AG10803 (cell line): ENCODE measurements at places on chromosomes 1 and 21.
A peak's percentile ranks its signal among the peaks of the same experiment; 100 is the strongest.

DNA sequence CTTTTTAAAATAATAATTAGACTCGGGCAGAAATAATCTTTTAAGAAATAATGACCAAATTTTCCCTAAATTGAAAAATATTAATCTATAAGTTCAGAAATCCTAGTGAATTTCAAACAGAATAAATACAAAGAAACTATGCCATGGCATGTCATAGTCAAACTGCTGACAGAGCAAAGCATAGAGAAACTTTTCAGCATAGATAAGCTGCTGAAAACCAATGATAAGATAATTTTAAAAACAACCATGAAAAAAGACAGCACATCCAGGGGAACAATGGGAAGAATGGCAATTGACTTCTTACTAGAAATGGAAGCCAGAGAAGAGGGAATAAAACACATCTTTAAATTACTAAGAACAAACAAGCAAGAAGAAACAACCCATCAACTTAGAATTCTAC lies 19.8 kb downstream of the CD1D start:
- DNase-seq = no peak

GRCh38 chr1:161182214-161182613 lies 4.9 kb upstream of the B4GALT3 start:
- DNase-seq = peak; percentile 71

DNA sequence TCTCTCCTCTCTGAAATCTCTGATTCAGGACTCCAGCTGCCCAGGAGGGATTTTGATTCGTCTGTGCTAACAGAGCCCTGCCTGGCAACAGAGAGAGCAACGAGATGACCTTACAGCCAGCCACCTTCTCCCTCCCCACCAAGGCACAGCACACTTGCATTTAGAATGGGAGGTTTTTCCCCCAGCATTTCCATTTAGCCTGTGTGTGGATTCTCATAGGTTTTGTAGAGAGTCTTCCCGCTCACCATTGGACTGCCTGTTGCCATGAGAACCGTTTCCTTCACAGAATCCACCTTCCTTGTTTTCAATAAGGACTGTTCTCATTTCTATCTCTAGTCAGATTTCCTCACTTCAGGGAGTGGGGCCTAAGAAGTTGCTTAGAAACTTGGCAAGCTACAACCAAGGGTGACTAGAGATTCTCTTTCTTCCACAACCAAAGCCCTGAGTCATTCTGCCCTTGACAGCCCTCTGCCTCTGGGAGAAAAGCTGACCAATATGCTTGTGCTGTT lies 5.8 kb upstream of the IKBKE start:
- DNase-seq = peak; percentile 92

DNA sequence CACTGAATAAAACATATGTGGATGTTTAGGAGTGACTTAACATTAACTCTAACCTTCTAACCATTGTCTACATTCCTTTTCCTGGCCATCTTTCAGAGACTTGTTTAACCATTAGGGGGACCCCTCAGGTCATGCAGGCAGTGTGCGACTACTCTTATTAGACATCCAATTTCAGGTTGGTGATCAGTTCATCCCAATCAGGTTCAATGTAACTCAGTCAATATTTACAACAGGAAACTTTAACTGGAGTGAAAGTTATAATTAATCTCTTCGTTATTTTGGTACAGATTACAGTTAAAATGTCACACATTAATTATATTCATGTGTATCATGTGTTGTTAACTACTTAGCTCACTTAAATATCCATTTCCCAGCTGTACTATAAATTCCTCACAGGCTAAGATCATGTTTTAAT lies 68.8 kb upstream of the RGS1 start:
- DNase-seq = peak; percentile 21

DNA sequence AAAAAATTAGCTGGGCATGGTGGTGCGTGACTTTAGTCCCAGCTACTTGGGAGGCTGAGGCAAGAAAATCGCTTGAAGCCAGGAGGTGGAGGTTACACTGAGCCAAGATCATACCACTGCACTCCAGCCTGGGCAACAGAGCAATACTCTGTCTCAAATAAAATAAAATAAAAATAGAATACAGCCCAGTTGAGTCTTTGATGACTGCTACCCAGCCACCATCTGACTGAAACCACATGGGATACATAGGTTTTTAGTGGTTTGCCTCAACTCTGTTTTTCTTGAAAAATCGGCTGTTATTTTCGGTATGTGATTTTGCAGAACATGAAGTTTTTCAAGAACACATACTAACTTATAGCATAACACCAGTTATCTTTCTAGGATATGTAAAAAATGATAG lies 46.5 kb downstream of the EPRS1 start:
- no peak for DNase-seq

- peak; percentile 45 for DNase-seq
Observed at GRCh38 chr1:185427264-185427663, 110.2 kb upstream of the IVNS1ABP start.

DNA sequence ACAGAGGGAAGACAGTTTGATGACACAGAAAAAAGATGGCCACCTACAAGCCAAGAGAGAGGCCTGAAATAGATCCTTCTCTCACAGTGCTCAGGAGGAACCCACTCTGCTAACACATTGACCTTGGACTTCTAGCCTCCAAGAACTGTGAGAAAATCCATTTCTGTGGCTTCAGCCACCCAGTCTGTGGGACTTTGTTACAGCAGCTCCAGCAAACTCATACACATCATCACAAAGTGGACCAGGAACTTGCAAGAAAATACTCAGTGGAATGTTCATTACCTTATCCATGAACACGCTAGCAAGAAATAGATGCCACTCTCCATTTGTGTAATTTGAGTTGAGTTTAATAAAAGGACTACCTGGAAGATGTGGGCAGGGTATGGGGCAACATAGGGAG lies 38.1 kb upstream of the VWA5B1 start:
- DNase-seq = no peak

- DNase-seq = no peak
Observed at GRCh38 chr1:220219865-220220698, 52.2 kb downstream of the RAB3GAP2 start.

DNA sequence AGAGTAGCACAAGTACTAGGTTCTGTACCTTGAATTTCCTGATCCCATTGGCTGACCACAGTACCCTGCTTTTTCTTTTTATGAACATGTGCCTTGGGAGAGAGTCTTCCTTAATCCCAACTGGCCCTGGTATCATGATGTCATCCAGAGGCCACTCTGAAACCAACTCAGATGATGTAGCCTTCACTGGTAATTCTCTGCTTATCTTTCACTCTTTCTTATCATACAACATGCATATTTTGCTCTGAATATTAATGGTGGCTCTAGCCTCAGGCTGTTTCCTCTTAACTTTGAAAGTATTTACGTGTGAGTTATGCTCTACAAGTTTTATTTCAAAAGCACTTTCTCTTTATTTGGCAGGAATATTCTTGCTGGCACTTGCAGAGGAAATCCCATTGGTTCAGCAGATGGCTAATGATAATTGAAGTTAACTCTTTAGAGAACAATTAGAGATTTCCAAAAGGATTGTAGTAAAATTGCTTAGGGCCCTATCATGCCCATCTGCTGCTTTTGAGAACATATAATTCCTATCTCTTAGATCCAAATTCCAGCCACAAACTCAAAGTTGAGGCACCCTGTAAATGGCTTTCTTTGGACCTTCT lies 86.1 kb downstream of the PTGER3 start:
- no peak for DNase-seq

GRCh38 chr1:7117399-7118281 lies 332.4 kb downstream of the CAMTA1 start:
- DNase-seq = peak; percentile 93

DNA sequence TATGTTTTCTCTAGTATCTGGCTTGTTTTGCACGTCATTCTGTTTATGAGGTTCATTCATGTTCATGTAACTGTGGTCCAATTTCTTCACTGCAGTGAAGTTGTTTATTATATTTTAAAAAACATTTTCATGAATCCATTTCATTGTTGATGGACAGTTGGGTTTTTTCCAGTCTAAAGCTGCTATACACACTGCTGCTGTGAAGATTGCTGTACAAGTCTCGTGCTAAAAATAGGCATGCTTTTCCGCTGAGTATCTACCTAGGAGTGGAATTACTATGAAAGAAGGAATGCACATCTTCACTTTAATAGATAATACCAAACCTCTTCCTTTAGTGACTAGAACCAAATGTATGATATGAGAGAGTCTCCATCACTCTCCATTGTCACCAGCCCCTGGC lies 49.0 kb upstream of the ETS2 start:
- peak; percentile 79 for DNase-seq

DNA sequence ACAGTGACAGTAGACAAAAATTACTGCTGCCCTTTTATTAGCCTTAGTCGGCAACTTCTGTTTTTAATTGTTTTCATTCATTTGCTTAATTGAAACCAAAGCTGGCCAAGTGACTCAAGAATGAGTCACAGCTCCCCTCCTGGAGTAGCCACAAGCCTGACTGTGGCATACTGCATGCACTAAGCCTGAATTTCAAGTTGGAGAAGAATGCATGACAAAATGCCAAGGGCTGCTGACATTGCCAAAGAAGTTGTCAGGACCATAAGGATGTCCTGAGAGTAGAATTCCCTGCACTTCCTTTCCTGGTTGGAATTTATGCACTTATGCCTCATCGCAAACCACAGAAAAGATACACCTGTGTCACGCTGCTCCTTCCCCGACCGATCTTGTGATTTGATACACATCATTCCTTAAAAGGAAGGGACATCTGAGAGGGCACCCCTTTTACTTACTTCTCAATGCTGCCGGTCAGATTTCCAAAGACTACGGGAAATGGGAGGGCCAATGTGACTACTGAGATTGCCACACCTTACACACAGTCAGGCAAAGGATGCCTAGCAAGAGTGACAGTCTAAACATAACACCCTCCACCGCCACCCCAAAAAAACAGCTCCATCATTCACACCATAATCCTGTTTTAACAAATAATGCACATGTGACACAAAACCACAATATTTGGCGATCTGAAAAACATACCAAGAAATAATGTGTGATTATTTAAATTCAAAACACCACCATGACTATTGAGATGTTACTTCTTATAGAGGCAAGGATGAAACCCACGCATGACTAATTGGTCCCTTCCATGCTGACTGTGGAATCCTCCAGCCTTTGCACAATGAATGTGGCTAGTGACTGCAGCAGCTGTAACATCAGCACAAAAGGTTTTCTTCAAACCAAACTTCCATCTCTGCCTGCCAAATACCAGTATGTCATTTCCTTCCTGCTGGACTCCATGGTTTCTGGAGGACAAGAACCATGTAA lies 28.2 kb downstream of the VAV3 start:
- DNase-seq = peak; percentile 99

- DNase-seq = peak; percentile 44
Observed at GRCh38 chr1:3186526-3186921, 117.5 kb downstream of the PRDM16 start.
